Stimulated activated CD4-positive, alpha-beta T cell treated with anti-CD3 and anti-CD28 coated beads, Interleukin-15, amount 100 ng/mL, for 24 hours (primary cell): ENCODE measurements at places on chromosomes 2 and 18.

- no peak for DNase-seq
These were observed 29.0 kb downstream of the SESTD1 start for GRCh38 chr2:179235463-179236108.

GRCh38 chr2:20483194-20483895, 36.5 kb downstream of the RHOB start:
- DNase-seq: no peak

DNA sequence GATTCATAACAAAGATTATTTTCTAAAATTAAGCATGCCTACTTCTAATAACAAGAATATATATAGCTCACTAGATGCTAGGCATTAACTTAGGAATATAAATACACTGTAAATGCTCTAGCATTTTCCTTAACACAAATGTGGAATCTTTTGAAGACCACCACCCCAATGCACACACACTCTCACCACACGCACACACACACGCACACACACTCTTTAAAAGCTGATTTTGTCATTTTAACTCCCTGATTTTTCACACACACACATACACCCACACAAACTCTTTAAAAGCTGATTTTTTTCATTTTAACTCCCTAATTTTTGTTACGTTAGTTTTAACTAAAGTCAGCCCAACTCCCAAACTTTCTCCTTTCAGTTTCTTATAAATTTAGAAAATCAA, 3.0 kb downstream of the COL5A2 start:
- no peak for DNase-seq

DNA sequence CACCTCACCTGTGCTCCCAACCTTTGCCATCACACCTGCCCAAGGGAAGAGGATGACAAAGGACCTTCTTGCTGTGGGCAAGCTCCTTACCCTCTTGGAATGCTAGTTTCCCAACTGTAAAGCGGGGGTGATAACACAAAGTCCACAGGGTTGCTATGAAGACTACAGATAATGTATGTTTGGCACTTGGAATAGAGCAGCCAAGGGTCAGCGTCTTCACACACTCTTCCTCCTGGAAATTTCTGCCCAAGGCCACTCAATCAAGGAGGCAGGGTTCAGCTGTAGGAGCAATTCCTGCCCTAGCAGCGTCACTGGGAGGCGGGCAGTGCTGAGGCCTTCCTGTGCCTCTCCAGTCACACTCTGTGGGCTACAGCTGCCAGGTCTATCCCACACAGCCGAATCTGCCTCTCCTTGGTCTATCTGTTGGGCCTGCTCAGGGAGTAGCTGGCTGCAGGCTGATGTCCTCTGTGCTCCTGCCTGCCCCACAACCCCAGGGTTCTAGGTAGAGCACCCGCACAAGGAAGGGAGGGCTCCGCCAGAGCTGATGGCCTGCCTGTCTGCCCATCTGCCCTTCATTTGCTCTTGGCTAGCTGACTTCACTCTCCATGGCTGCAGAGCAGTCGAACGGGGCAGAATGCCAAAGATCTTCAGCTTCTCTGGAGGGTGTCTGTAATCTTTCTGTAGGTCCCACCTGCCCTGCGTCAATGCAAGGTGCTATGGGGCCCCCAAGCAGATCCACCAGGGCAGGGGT, 91.9 kb downstream of the MRO start:
- no peak for DNase-seq

GRCh38 chr18:4069183-4069582, 385.9 kb downstream of the DLGAP1 start:
- no peak for DNase-seq

- DNase-seq: no peak
These were observed 939.2 kb upstream of the NRXN1 start for GRCh38 chr2:51971136-51971535.

- no peak for DNase-seq
These were observed 531.7 kb downstream of the DSC3 start for GRCh38 chr18:30510882-30511281.

- no peak for DNase-seq
These were observed 20.1 kb upstream of the MREG start for GRCh38 chr2:216033403-216033802.

- no peak for DNase-seq
These were observed 271.6 kb upstream of the MGAT5 start for GRCh38 chr2:133982256-133982655.

DNA sequence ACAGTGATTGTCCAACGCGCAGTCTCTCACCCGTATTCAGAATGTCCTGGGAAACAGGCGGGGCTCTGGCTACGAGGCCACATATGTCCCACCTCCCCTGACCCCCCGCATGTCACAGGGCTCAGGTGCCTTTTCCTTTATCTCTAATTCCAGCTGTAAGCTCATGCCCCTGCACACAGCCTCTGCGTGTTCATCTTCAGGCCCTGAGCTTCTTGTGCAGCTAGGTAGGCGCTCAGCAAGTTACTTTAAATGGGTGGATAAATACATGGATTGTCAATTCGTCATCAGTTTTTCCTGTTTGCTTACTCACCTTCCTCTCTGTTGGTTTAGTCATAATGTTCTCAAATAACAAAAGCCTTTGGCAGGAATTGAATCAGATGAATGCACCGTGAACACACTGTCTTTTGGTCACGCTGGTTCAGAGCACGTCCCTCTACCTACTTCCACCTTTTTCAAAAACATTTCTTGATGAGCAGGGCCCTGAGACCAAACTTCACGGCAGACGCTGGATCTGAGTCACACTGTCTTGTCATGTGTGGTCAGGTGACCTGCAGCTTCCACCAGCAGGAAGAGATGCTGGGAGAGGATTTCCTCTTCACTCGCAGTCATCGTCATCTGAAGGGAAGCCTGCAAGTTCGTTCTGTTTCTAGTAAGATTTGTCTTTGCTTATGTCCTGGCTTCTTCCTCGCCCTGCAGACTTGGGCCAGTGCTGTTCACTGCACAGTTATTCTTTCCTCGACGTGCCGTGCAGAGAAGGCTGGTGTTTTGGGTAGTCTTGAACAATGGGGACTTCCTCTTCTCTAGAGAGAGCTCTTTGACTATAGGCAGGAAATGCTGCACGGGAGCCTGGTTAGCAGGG, 138.1 kb downstream of the PTGR3 start:
- peak; percentile 73 for DNase-seq

- DNase-seq: no peak
These were observed at the start of gene SPEG for GRCh38 chr2:219434718-219435525. SPEG (plus strand) TSS chr2:219434843; CDS start chr2:219434978, 135 bp downstream.

DNA sequence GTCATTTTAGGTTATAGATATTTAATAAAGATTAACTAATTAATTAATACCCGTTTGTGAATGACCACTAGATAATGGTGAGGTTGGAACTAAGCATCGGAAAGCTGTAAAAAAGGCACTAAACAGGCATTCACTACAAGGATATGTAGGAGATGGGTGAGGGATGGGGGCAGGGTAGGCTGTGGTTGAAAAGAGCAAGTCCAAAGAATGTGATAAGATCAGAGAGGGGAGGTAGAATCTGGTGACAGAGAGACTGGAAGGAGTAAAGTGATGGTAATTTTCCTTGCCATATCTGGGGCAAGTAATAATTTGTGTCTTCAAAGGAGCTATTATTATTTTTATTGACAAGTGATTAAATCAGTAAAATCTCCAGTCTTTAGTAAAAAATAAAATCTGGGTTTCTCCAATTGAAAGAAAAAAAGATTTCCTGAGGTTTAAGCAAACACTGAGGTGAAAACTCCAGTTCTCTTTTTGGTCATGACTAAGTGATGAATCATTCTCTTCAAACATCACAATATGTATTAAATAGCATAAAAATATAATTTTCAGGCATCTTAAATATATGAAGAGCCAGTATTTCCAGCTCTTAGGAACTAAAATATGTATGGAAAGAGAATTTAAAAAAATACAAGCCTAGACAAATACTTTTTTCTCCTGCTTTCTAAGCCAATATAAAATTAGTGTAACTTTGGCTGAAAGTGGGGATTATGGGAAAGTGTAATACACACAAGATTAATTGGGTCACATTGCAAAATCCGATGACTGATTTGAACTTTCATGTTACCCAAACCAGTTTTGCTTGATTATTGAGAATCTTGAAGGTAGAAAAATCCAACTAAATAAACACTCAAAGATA, 259.1 kb upstream of the RBMS1 start:
- DNase-seq: peak; percentile 35

GRCh38 chr2:73451263-73451972, 65.8 kb downstream of the ALMS1 start:
- DNase-seq: no peak

DNA sequence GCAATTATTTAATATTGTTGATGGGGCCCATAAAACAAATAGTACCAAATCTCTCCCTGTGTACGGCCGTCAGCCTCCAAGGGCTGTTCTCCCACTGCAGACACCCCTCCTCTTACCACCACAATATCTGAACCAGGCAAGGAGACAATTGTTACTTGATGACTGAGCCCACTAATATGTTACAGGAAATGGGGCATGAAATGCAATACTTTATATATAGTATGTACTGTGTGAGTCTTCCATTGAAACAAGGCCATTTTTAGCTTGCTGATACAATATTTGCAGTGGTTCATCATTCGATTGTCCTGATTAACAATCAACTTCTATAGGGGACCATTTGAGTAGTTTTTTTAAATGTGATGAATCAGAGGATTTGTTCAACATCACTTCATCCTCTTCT, 307.3 kb downstream of the GBX2 start:
- no peak for DNase-seq

GRCh38 chr18:22608847-22609246, 191.1 kb upstream of the CTAGE1 start:
- no peak for DNase-seq

GRCh38 chr2:144432921-144433320, 87.0 kb downstream of the ZEB2 start:
- DNase-seq: no peak

GRCh38 chr2:120936476-120937334, 201.0 kb downstream of the GLI2 start:
- no peak for DNase-seq

GRCh38 chr2:146214394-146214929, 1630.4 kb upstream of the ACVR2A start:
- DNase-seq: no peak

GRCh38 chr2:55153584-55154299, 78.4 kb downstream of the CLHC1 start:
- DNase-seq: no peak

- peak; percentile 75 for DNase-seq
These were observed 37.8 kb downstream of the PCBP1 start for GRCh38 chr2:70124983-70125480.

DNA sequence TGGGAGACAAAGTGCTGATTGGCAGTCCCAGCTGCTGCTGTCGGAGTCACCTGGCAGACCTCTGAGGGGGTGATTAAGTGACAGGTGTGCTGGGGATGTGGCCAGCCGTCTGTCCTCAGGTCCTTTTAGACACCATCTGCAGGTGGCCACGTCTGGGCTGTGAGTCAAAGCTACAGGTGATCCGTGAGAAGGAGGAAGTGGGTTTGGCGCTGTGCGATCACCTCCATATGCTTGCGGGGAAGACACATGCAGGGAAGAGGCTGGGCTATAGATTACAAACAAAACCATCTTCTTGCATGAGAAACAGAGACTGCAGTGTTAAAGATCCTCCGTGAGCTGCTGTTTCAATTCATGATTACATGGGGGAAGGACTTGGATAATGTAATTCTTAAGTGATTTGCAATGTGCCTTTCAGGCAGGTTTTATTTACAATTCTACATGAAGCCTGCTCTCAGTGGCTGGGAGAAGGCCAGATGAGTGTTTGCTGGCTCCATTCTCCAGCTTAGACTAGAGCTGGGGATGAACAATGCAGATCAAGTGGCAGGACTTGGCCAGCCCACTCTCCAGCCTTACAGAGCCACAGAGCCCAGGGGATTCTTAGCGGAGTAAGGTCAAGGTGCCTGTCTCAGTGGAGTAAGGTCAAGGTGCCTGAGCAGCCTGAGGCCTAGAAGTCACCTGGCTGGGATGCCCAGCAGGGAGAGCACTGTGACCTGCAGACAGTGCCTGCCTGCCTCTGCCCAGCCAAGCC, 87.8 kb downstream of the LYPD1 start:
- no peak for DNase-seq

GRCh38 chr2:203083328-203083727, 68.7 kb downstream of the NBEAL1 start:
- no peak for DNase-seq

- DNase-seq: no peak
These were observed 99.6 kb upstream of the MBOAT2 start for GRCh38 chr2:9102861-9103662.

- no peak for DNase-seq
These were observed 1017.6 kb downstream of the DPP10 start for GRCh38 chr2:115460008-115460407.

DNA sequence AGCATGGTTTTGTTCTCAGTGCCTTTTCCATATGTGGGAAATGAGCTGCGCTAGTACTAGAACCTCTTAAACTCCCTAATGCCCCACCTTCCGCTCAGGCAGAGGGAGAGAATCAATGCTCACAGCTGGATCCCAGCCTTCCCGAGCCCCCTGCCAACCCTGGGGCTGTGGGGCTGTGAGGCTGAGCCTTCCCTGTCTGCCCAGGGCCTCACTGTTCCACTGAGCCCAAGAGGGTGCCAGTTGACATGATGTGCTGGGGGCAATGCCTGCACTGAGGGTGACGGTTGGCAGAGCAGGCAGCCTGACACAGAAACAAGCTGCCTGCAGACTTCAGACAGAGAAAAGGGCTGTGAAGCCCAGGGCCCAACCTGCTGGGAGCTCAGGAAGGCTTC, 602.4 kb upstream of the RAB6C start:
- no peak for DNase-seq

DNA sequence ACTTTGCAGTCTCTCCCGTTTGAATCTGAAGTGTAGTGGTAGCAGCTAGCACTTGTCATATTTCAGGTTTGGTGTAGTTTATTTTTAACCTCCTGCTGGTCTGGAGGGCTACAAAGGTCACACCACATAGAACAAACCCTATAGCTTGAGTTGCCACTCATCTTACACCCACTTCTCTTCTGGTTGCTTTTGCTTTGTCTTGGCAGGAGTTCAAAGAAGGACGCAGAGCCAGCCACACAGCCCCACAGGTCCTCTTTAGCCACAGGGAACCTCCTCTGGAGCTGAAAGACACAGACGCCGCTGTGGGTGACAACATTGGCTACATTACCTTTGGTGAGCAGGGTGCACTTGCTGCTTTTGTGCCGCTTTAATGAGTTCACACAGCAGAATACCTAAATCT, 15.6 kb upstream of the GPBAR1 start:
- no peak for DNase-seq

DNA sequence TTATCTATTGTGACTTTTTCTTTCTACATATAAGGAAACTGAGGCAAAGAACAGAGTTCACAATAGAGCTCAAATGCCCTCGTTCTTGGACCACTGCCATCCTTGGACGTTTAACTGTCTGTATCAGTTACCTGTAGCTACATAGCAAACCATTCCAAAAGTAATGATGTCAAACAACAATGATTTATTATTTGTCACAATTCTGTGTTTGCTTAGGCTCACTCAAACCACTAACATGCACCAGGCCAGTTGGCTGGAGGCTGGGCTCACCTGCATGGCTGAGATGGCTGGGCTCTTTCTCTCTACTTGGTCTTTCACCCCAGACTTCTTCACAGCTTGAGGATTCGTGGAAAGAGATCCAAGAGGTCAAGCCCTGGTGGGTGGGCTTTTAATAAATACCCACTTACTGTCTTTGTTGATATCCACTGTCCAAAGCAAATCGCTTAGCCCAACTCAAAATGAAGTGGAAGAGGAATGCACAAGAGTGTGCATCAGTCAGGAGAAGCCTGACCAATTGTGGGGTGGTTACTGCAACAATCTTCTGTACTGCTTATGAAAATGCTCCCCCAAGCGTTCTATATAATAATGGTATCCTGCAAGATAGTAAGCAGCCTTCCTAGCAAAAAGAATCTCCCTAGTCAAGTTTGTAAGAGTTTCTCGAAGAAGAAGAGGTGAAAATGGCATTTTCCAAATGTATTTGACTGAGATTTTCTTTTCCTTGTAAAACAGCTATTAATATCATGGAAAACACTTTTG, 163.5 kb upstream of the NT5C1B start:
- no peak for DNase-seq

- DNase-seq: no peak
These were observed 28.4 kb downstream of the SIX3 start for GRCh38 chr2:44969936-44970335.
